ENCODE measurements at places on chromosomes 16 and 17.

- DNase-seq: no peak
These were observed 5.7 kb downstream of the LLGL1 start for GRCh38 chr17:18231164-18231563.

DNA sequence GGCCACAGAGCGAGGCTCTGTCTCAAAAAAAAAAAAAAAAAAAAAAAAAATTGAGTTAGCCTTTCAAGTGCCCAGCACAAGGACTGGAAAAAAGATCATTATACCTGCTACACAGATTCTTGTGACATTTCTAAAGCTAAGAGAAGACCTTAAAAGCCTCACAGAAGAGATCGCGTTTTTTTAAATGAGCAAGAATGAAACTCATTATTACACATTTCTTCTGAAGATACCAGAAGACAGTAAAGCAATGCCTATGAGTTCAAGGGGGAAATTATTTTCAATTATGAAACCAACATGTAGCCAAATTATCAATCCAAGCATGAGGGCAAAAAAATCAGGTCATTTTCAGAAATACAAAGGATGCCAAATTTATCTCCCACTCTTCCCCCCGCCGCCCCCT lies 56.8 kb downstream of the MED13 start:
- DNase-seq: no peak

- no peak for DNase-seq
These were observed 412.2 kb downstream of the ZFHX3 start for GRCh38 chr16:72635694-72636093.

DNA sequence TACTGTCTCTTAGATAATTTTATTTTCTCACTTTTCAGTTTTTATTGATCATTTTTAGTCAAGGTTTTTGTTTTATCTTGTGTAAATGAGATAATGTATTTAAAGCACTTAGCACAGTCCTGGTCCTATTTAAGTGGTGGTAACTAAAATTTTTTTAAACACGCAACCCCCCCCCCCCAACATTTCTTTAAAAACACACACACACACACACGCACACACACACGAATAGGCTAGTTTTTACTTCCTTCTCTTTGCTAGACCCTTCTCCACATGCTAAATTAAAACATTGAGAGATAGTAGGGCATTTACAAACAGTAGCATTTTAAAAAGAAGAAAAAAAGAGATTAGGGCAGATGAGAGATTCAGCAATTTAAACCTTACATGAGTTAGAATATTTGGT lies 5.0 kb downstream of the NFATC3 start:
- no peak for DNase-seq

DNA sequence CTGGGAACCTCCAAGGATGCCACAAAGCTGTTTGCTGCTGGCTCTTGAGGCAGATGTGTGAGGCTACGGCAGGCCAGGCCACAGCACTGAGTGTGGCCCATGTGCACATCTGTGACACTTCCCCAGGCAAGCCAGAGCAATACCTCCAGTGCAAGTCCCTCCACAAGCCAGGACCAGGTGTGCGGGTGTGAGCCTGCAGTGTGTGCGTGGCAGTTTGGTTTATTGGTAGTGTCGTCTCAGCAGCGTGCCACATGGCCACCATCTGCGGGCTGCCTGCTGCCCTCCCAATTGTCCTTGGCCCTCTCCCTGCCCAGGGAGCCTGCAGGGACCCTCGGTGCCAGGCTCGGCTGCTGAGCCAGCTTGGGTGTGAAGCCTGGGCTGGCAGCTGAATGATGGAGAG lies 9.9 kb upstream of the SREBF1 start:
- no peak for DNase-seq

GRCh38 chr17:78252701-78253635 lies 21.5 kb downstream of the TMEM235 start:
- no peak for DNase-seq

DNA sequence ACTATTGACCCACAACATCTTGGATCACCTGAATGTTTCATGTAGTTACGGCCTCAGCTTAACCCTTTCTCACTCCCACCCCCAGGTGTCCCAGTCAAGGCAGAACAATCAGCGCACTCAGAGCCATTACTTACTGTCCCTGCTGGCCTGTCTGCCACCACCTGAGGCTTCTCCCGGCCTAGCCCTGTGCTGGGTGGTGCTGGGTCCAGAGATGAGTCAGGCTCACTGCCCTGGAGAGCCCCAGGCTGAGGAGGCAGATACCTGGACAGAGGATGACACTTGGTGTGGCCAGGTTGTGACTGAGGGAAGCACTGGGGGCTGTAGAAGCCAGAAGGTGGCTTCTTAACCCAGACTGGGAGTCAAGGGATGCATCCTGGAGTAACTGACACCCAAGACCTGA lies 4.0 kb upstream of the SLC5A2 start:
- DNase-seq: no peak

- no peak for DNase-seq
These were observed 126.9 kb downstream of the SPACA3 start for GRCh38 chr17:33118391-33119075.

GRCh38 chr17:73188011-73188410 lies 4.8 kb upstream of the COG1 start:
- DNase-seq: no peak

- peak; percentile 32 for DNase-seq
These were observed 105.1 kb downstream of the CHD9 start for GRCh38 chr16:53159781-53160436.

GRCh38 chr16:69482410-69482991 lies 58.1 kb downstream of the CYB5B start:
- peak; percentile 66 for DNase-seq

GRCh38 chr17:50922107-50922506 lies 56.0 kb upstream of the TOB1 start:
- no peak for DNase-seq

- DNase-seq: no peak
These were observed 383.6 kb downstream of the UTP18 start for GRCh38 chr17:51643702-51644490.

- DNase-seq: no peak
These were observed 4.0 kb upstream of the KAT8 start for GRCh38 chr16:31113121-31114120.

- no peak for DNase-seq
These were observed 35.4 kb upstream of the ABCC11 start for GRCh38 chr16:48282636-48283263.

DNA sequence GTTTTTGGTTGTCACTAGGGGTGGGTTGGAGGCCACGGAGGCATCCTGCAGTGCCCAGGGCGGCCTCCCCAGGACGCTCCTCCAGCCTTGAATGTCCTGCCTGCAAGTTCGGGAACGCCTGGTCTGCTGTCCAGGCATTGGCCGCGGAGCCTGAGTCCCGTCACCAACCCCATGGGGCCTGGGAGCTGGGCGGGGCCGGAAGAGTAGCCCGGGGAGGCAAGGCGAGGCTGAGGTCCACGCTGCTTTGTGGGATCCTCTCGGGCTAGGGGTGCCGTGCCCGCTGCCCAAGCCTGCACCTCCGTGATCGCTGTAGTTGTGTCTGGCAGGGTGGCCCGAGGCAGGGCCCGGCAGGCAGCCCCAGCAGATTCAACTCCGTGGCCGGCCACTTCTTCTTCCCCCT lies 12.8 kb downstream of the TELO2 start:
- DNase-seq: no peak

GRCh38 chr17:60599620-60600489 lies at the start of gene PPM1D:
PPM1D (plus strand) TSS chr17:60600193; CDS start chr17:60600415, 222 bp downstream.
- peak; percentile 98 for DNase-seq

DNA sequence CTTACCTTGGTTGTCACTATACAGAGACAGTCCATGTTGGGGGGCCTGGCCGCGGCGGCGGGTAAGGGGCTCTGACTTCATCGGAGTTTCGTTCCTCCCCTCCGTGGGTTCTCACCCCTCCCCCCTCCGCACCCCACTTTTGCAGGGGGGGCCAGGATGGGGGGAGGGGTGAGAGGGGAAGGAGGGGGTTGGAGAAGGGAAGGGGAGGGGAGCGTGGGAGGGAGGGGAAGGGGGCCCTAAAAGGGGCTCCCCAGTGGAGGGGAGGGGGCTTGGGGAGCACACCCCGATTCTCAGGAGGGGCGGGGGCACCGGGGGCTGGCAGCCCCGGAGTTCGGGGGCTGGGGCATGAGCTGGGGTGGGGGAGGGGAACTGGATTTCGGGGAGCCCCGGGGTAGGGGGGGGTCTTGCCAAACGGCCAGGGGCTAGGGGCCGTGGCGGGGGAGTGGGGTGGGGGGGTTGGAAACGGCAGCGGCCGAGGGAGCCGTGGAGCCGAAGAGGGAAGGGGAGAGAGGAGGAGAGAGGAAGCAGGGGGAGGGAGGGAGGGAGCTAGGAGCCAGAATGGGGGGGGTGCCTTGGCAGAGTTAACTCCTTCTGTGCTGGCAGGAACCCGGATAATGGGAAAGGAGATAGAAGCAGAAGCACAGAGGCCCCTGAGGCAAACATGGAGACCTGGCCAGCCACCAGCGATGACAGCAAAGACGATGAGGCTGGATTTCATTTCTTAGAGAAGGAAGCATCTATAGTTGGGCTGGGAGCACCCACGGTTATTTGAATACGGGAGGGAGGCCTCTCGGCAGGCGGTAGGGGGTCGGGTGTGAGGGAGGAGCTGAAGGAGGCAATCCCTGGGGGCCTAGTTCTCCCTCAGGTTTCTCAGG lies 2.3 kb downstream of the DLG4 start:
- DNase-seq: no peak

GRCh38 chr17:21268596-21269188 lies 15.5 kb upstream of the NATD1 start:
- no peak for DNase-seq
